ENCODE measurements at places on chromosomes 12 and 14.

- DNase-seq: no peak
These were observed 34.8 kb upstream of the CLEC14A start for GRCh38 chr14:38290601-38291188.

DNA sequence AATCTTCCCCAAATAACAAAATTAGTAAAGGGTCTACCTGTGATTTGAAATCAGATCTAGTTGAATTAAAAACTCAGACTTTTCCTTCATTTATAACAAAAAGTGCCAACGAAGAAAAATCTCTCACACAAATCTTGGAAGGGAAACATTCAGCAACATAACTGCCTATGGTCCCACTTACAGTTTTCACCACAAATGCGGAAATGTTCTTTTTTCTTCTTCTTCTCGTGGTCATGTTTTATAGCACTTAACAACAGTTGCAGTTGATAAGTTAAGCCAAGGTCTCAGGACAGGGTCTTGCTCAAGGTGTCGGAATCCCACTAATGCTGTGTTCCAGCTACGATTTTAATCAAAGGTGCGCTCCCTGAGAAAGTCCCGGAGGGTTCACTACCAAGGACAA, 10.1 kb downstream of the RNASE6 start:
- peak; percentile 92 for DNase-seq

DNA sequence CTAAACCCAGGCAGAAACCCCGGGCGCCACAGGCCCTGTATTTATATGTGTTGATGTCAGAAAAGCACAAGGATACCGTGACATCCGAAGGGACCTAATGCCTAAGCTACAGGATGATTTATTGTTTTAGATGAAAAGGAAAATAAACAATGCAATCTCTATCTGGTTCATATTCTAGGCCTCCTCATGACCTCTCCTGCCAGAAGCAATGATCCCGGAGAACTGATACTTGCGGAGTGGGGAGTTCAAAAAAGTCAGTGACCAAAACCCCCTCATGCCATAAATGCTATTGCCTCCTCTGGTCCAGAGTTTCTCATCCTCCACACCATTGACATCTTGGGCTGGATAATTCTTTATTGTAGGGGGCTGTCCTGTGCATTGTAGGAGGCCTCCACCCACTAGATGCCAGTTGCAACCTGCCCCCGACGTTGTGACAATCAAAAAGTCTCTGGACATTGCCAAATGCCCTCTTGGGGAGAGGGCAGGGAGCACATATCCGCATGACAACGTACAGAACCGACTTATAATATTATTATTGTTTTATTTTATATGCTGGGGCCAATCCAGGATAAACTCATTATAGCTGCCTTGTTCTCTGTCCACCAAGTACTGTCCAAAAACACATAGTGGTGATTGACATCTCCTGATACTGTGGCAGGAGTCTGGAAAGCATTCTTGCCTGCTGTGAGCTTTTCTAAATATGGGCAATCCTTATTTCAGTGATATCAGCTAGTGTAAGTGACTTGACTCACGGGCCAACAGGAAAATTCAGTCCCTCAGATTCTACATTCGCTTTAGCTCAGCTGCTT, 1.1 kb upstream of the CSRP2 start:
- DNase-seq: no peak

DNA sequence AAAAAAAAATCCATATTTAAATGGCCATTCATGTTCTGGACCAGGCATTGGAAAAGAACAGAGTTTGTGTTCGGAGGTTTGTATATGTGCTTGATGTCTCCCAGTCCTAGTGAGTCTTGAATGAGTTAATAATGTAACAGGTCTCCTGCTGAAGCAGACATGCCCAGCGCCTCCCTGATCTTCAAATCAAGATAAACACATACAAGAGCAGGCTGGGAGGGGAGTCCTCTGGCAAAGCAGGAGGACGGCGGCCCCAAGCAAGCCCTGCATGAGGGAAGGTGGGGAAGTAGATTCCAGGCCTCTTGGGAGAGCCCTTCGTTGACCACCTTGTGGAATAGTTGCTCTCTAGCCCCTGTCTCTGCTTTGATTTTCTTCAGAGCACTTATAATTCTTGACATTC, 156.3 kb downstream of the ZFP36L1 start:
- no peak for DNase-seq

DNA sequence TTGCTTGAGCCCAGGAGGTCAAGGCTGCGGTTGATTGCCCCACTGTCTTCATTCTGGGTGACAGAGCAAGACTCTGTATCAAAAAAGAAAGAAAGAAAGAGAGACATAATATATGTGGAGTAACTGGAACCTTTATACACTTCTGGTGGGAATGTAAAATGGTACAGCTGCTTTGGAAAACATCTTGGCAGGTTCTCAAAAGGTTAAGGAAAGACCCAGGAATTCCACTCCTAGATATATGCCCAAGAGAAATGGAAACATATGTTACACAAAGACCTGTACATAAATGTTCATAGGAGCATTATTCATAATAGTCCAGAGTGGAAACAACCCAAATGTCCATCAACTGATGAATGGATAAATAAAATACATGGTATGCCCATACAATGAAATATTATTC, 7.2 kb downstream of the RBMS2 start:
- no peak for DNase-seq

GRCh38 chr14:31566456-31566855, 5.3 kb downstream of the NUBPL start:
- no peak for DNase-seq

- no peak for DNase-seq
These were observed 414.9 kb downstream of the ETNK1 start for GRCh38 chr12:23039834-23040233.

DNA sequence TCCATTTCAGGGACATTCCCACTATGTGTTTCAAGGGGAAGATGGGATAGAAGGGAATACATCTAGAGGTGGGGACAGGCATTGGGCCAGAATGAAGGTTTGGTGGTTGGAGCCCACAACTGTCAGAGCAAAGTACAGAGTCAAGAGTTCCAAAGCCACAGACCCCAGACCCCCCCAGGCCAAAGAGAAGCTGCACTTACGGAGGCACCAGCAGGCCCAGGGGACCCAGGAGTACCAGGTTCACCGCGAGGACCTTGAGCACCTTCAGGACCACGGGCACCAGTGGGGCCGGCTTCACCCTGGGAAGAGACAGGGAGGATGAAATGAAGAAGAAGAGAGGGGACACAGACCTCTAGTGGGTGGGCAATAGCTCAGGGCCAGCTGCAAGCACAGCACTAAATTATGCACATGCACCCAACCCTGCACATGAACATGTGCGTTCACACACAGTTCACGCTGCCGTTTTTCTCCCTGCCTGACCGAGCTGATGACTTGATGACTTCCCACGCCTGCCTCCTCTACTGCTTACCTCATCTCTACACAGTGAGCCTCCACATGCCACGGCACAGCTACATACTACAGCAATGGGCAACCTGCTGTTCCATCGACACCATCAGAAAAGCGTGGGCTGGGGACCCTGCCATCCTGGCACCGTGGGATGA, 16.7 kb downstream of the COL2A1 start:
- DNase-seq: no peak

GRCh38 chr12:102497743-102498142, 17.4 kb upstream of the IGF1 start:
- DNase-seq: no peak

DNA sequence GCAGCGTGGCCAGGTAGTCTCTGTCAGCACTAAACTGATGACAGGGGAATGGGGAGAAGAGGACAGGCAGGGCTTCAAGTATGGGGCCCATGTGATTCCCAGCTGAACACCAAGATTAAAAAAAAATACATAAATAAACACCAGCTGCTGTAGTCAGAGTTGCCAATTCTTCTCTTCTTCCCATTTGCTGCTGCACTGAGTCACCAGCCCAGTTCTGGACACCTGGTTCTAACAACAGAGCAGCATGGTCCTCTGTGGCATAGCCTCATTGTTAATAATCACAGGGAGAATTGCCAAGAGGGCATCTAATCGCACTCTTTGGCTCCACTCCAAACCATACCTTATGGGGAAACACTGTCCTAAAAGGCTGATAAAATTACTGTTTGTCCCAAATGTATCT, 15.1 kb downstream of the PPM1H start:
- no peak for DNase-seq

- DNase-seq: no peak
These were observed 404.4 kb upstream of the PDE3A start for GRCh38 chr12:19963972-19964371.

- DNase-seq: no peak
These were observed 314.1 kb downstream of the TMEM121 start for GRCh38 chr14:105840266-105841021.

- DNase-seq: no peak
These were observed 77.9 kb downstream of the PTGER2 start for GRCh38 chr14:52391881-52392615.

- no peak for DNase-seq
These were observed 89.2 kb downstream of the FOXN3 start for GRCh38 chr14:89327771-89328212.

DNA sequence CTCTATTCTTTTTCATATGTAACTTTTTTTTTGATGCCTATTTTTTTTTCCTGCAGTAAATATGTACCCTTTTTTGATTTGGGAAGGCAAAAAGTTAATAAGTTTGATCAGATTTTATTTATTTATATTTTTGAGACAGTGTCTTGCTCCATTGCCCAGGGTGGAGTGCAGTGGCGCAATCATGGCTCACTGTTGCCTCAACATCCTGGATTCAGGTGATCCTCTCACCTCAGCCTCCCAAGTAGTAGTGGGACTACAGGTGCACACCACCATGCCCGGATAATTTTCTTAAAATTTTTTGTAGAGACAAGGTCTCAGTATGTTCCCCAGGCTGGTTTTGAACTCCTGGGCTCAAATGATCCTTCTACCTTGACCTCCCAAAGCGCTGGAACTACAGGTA, 79.1 kb downstream of the HEATR5A start:
- no peak for DNase-seq

DNA sequence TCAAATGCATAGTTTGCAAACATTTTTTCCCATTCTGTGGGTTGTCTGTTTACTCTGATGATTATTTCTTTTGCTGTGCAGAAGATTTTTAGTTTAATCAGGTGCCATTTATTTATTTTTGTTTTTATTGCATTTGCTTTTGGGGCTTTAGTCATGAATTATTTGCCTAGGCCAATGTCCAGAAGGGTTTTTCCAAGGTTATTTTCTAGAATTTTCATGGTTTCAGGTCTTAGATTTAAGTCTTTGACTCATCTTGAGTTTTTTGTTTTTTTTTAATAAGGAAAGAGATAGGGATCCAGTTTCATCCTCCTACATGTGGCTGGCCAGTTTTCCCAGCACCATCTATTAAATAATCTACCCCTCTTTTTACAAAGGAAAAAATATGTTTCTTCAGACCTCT, 57.2 kb upstream of the TMEM260 start:
- no peak for DNase-seq

DNA sequence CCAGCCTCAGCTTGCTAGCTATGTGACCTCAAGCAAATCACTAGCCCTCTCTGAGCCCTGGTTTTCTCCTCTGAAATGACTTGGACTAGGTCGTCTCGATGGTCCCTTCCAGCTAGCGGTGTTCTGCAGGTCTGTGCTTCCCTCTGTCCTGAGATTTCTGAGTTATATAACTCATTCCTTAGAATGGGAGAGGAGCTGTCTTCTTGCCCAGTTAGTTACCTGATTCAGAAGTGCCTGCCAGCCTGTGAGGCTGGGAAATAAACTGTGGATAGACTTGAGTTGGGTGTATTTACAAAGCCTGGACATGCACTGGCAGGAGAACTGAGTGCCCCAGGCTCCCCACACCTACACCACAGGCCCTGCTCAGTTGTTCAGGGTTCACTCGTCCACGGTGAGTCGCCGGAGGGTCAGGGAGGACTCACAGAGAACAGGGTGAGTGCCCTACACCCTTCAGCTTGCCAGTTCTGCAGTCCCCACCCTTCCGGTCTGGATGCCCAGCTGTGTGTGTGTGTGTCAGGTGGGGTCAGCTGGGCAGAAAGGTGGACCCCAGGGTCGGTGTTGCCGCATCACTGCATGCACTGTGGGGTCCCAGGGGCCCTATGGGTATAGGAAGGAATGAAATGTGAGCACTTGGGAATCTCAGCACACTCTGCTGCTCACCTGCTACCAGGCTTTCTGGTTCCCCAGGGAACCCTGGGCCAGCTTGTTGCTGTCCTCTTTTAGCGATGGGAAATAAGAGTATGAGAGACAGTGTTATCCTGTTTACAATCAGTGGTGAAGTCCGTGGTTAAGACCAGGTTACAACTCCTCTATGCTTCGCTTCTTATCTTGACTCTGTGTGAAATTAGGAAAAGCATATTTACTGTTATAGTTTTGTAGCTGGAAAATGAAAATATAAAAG, 348.2 kb downstream of the DPF3 start:
- no peak for DNase-seq

DNA sequence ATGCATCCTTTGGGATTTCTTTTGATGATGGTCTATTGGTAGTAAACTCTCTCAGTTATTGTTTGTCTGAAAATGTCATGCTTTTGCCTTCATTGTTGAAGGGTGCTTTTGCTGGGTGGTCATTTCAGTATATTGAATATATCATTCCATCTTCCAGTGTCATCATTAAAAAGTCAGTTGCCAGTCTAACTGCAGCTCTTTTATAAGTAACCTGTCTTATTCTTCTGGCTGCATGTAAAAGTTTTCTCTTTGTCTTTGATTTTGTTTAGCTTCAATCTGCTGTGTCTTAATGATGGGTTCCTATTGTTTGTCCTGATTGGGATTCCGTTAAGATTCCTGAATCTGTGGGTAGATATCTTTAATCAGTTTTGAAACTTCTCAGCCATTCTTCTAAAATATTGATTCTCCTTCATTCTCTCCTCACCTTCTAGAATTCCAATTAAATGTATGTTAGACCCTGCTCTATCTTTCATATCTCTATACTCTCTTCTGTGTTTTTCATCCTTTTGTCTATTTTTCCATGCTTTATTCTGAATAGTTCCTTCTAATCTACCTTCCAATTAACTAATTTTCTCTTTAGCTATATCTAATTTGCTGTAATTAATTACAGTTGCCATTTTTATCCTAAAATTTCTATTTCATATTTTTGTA, 6.4 kb downstream of the OAS1 start:
- DNase-seq: no peak

DNA sequence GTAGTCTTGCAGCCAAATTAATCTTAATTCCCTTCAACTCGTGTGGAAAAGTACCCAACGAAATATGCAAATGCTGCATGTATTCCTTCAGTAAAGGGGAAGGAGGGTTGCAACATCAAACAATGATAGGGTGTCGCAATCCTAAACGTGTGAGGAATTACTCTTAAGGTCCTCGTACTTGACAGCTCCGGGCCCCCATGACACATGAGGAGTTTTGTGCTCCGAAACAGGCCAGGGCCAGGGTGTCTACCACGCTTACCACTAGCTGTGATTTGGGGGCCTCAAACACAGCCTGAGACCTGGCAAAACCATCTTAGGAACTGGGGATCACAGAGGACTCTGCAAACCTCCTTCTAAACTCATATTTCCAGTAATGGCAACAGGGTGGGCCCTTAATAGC, 20.4 kb downstream of the FOS start:
- DNase-seq: peak; percentile 98

Data from MV-4-11 (cell line).